Stomach (tissue), 19 donors: ENCODE measurements at places on chromosomes 5 and 9. TPM values are rescaled to one million over a fixed set of nuclear protein-coding genes. Genes with fewer than 3 reads are reported as not detected.

The FOXD4L5 gene
- not detected for total RNA-seq

The SPINK6 gene
- not detected for total RNA-seq

The PCDHB13 gene
- total RNA-seq, result 5.9 TPM

The LOX gene
- 5.5 TPM for total RNA-seq

The ALDH1A1 gene
- total RNA-seq, result 92.1 TPM

The ZNF879 gene
- total RNA-seq, result 1.8 TPM

The SH3RF2 gene
- 62.0 TPM for total RNA-seq

The RAPGEF6 gene
- total RNA-seq, result 33.8 TPM

The SLC35D2 gene
- 42.3 TPM for total RNA-seq

The CDC42SE2 gene
- total RNA-seq, result 11.0 TPM

- H3K27me3 ChIP-seq, result no peaks in the 10 kb centered on the region
- H3K4me1 ChIP-seq, result peaks cover 4% of the 10 kb centered on the region
- no peak for DNase-seq
- H3K4me3 ChIP-seq, result no peak overlapping the region
- H3K27ac ChIP-seq, result peak overlapping the region; percentile 71
Measured at GRCh38 chr5:78534148-78534904, 114.2 kb downstream of the LHFPL2 start.

DNA sequence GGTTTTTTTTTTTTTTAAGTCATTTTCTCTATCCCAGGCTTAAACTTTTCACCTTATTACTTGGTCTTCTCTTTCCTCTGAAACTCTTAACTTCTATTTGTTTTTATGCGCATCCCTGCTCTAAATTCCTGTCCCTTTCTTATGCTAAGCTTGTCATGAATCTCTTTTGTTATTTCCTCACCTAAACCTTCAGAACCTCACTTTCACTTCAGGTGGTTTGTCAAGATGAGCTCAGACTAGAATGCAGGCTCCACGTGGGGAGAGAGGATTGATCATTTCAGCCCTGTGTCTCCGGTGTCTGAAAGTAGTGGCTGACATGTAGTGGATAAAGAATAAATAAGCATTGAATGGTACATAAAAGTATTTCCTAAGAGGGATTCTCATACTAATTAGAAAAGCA is 63.6 kb downstream of the ANXA1 start:
- DNase-seq, result no peak
- no peaks in the 10 kb centered on the region for H3K36me3 ChIP-seq
- H3K27ac ChIP-seq, result no peak overlapping the region
- H3K4me3 ChIP-seq, result no peak overlapping the region
- H3K27me3 ChIP-seq, result peaks cover 12% of the 10 kb centered on the region
- no peaks in the 10 kb centered on the region for H3K4me1 ChIP-seq

- H3K36me3 ChIP-seq, result peaks cover 11% of the 10 kb centered on the region
- H3K4me3 ChIP-seq, result no peak overlapping the region
- H3K27ac ChIP-seq, result peak overlapping the region; percentile 93
- H3K27me3 ChIP-seq, result no peaks in the 10 kb centered on the region
- no peak for DNase-seq
Measured at GRCh38 chr5:43486353-43486752, 2.7 kb upstream of the TMEM267 start.

DNA sequence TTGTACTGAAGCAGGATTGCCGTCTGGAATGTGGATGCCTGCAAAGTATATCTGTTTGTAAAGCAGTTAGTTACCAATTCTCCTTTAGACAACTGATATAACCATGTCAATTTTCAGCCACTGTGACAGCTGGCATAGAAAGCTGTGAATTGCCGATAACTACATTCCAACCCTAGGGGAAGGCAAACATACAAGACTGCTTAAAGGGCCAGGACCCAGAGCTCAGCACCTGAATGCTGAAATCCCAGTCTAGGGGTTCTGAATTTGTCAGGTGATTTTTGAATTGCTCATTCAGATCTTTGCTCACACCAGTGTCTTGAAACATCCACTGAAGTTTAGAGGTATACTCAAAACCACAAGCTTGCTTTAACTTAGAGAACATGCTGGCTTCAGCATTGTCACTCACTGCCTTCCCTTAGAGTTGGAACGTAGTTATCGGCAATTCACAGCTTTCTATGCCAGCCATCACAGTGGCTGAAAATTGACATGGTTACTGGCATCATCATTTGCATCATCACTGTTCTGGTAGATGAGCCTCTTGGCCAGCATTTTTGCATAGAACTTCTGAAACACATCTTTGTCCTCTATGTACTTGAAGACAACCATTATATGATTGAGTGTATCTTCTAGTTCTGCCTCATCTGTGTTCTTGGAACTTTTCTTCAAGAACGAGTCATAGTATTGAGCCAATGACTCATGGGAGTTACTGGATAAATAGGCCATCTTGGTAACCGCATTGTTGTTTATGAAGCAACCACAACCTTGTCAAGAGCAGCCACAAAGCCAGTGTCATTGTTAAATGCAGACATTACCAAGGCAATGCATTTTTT is 82.1 kb downstream of the CCDC192 start:
- no peaks in the 10 kb centered on the region for H3K36me3 ChIP-seq
- H3K27ac ChIP-seq, result no peak overlapping the region
- no peak overlapping the region for H3K4me3 ChIP-seq
- peaks cover 8% of the 10 kb centered on the region for H3K4me1 ChIP-seq
- H3K27me3 ChIP-seq, result no peaks in the 10 kb centered on the region

- no peak for DNase-seq
- H3K27me3 ChIP-seq, result no peaks in the 10 kb centered on the region
- H3K4me3 ChIP-seq, result no peak overlapping the region
- no peaks in the 10 kb centered on the region for H3K4me1 ChIP-seq
Measured at GRCh38 chr5:152523964-152524363, 118.9 kb upstream of the NMUR2 start.

GRCh38 chr5:155418960-155419579 is 405.5 kb downstream of the KIF4B start:
- DNase-seq, result no peak
- H3K36me3 ChIP-seq, result no peaks in the 10 kb centered on the region
- H3K27me3 ChIP-seq, result no peaks in the 10 kb centered on the region

GRCh38 chr9:652914-653313 is 188.6 kb upstream of the DMRT1 start:
- no peaks in the 10 kb centered on the region for H3K36me3 ChIP-seq
- peaks cover 19% of the 10 kb centered on the region for H3K4me1 ChIP-seq
- no peaks in the 10 kb centered on the region for H3K27me3 ChIP-seq
- no peak overlapping the region for H3K4me3 ChIP-seq
- peak; percentile 30 for DNase-seq
- peak overlapping the region; percentile 41 for H3K27ac ChIP-seq

- H3K4me1 ChIP-seq, result peaks cover 35% of the 10 kb centered on the region
- no peaks in the 10 kb centered on the region for H3K36me3 ChIP-seq
- H3K27ac ChIP-seq, result no peak overlapping the region
- no peak for DNase-seq
- peaks cover 4% of the 10 kb centered on the region for H3K27me3 ChIP-seq
- no peak overlapping the region for H3K4me3 ChIP-seq
Measured at GRCh38 chr9:136700304-136700703, 12.1 kb upstream of the DIPK1B start.

- no peaks in the 10 kb centered on the region for H3K36me3 ChIP-seq
- H3K4me1 ChIP-seq, result peaks cover 8% of the 10 kb centered on the region
- no peak overlapping the region for H3K27ac ChIP-seq
- no peaks in the 10 kb centered on the region for H3K27me3 ChIP-seq
- DNase-seq, result no peak
- no peak overlapping the region for H3K4me3 ChIP-seq
Measured at GRCh38 chr5:40801771-40802562, 3.8 kb upstream of the PRKAA1 start.

DNA sequence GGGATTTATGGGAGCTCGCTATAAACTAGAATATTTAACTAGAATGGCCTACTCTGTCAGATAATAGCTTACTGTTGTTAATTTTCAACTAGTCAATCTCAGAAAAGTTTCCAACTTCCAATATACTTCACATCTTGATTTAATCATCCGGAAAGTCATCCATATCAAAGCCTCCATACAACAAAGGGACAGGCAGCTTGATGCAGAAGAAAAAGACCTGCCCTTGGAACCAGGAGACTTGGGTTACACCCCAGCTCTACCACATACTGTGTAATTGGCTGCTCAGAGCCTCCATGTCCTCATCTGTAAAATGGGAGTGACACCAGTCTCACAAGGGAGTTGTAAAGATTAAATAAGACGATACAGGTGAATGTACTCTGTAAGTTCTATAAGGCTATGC is 1.9 kb downstream of the PTPN3 start:
- DNase-seq, result no peak
- no peaks in the 10 kb centered on the region for H3K27me3 ChIP-seq
- no peak overlapping the region for H3K27ac ChIP-seq
- no peak overlapping the region for H3K4me3 ChIP-seq

DNA sequence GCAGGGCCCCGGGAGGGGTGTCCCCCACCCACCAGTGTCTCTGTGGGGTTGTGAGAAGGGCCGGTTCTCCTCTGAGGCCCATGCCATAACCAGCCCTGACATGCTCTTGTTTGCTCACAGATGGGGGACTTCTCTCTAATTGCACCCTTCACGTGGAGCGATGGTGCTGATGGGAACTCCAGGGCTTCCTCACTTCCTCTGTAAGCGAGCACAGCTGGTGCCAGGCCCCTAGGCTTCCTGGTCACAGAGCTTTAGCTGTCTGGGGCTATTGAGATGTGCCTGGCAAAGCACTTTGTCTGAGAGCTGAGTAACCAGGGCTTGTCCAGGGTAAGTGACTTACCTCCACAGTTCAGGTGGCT is 36.4 kb downstream of the PHF2 start:
- peak; percentile 59 for DNase-seq
- peaks cover 30% of the 10 kb centered on the region for H3K4me1 ChIP-seq
- no peak overlapping the region for H3K4me3 ChIP-seq

DNA sequence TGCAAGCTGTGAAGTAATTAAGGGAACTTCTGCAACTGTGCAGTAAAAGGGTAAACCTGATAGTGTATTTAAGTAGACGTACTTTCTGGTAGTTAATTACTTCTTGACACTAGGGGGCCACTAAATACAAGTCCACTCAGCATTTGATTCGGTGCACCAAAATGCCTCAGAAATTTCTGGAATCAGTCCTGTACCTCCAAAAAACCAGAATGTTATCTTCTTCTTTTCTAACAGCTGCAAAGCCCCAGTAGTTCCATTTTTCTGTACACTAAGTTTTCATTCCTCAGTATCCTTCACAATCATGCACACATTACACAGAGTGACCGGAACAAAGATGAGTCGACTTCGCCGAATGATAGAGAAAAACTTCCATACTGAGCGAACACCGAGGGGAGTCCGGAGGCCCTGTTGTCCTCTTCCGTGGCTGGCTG is 484 bp downstream of the GFM2 start:
- peak; percentile 59 for DNase-seq
- H3K27me3 ChIP-seq, result no peaks in the 10 kb centered on the region
- peaks cover 15% of the 10 kb centered on the region for H3K36me3 ChIP-seq
- H3K4me3 ChIP-seq, result peak overlapping the region; percentile 98

GRCh38 chr5:36646507-36647023 is 40.2 kb downstream of the SLC1A3 start:
- no peaks in the 10 kb centered on the region for H3K4me1 ChIP-seq
- H3K4me3 ChIP-seq, result no peak overlapping the region
- no peaks in the 10 kb centered on the region for H3K36me3 ChIP-seq
- DNase-seq, result no peak
- no peaks in the 10 kb centered on the region for H3K27me3 ChIP-seq

GRCh38 chr5:82312373-82312856 is 34.3 kb upstream of the RPS23 start:
- H3K27ac ChIP-seq, result no peak overlapping the region
- H3K4me3 ChIP-seq, result no peak overlapping the region
- no peaks in the 10 kb centered on the region for H3K27me3 ChIP-seq
- H3K4me1 ChIP-seq, result no peaks in the 10 kb centered on the region

- H3K4me1 ChIP-seq, result peaks cover 12% of the 10 kb centered on the region
- peak overlapping the region; percentile 96 for H3K27ac ChIP-seq
- DNase-seq, result no peak
- no peaks in the 10 kb centered on the region for H3K36me3 ChIP-seq
- no peak overlapping the region for H3K4me3 ChIP-seq
Measured at GRCh38 chr9:134648701-134649530, 7.3 kb downstream of the COL5A1 start.

DNA sequence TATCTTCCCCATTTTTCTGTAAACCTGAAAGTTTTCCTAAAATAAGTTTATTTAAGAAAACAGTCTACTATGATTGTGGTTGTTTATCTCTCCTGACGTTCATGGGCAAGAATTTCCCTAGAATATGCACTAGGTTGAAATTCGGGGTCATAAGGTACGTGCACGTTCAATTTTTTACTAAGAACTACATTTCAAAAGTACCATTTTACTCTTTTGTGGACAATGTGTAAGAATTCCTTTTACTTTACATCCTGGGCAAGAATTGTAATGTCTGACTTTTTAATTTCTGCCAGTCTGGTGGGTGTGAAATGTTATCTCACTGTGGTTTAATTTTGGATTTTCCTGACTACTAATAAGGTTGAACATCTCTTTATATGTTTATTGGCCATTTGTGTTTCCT is 12.4 kb downstream of the IL5 start:
- H3K27me3 ChIP-seq, result no peaks in the 10 kb centered on the region
- DNase-seq, result no peak
- no peaks in the 10 kb centered on the region for H3K36me3 ChIP-seq
- H3K4me1 ChIP-seq, result peaks cover 8% of the 10 kb centered on the region
- H3K27ac ChIP-seq, result no peak overlapping the region
- no peak overlapping the region for H3K4me3 ChIP-seq

GRCh38 chr9:128940946-128941755 is 6.3 kb downstream of the DOLK start:
- peaks cover under 1% of the 10 kb centered on the region for H3K4me1 ChIP-seq
- no peak overlapping the region for H3K4me3 ChIP-seq
- no peaks in the 10 kb centered on the region for H3K27me3 ChIP-seq
- no peak for DNase-seq
- peak overlapping the region; percentile 14 for H3K27ac ChIP-seq
